ENCODE measurements at places on chromosomes 4 and X. TPM values are rescaled to one million over a fixed set of nuclear protein-coding genes. Genes with fewer than 3 reads are reported as not detected.

Gene RPS6KA6
- total RNA-seq: 0.69 TPM

Gene GPR50
- not detected for total RNA-seq

- DNase-seq: no peak
- no peaks in the 10 kb centered on the region for H3K4me1 ChIP-seq
- no peaks in the 10 kb centered on the region for H3K27me3 ChIP-seq
- H3K27ac ChIP-seq: no peak overlapping the region
- no peaks in the 10 kb centered on the region for H3K36me3 ChIP-seq
Observed at GRCh38 chrX:100328351-100328750, 81.7 kb downstream of the PCDH19 start.

- no peaks in the 10 kb centered on the region for H3K36me3 ChIP-seq
- no peak overlapping the region for H3K4me3 ChIP-seq
- H3K4me1 ChIP-seq: no peaks in the 10 kb centered on the region
- no peak for DNase-seq
- no peaks in the 10 kb centered on the region for H3K27me3 ChIP-seq
- H3K27ac ChIP-seq: no peak overlapping the region
Observed at GRCh38 chrX:111354496-111354895, 57.5 kb downstream of the DCX start.

DNA sequence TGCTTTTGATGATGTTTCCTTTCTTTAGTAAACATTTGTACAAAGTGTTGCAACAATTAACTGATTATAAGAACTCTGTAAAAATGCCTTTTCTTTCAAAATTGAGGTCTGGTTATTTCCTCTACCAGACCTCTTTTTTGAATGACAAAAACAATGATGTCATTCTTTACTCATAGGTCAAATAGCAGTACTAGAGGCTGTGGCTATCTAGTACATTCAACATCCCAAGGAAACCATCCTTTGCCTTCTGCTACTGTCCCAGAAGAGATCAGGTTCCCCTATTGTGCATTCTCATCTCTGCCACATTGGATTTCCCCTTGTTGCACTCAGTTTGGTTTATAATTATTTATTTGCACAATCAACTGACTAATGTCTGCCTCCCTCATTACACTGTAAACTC is 19.1 kb upstream of the MAD2L1 start:
- DNase-seq: no peak
- H3K4me1 ChIP-seq: no peaks in the 10 kb centered on the region
- no peaks in the 10 kb centered on the region for H3K36me3 ChIP-seq
- no peak overlapping the region for H3K4me3 ChIP-seq
- no peaks in the 10 kb centered on the region for H3K27me3 ChIP-seq
- no peak overlapping the region for H3K27ac ChIP-seq

DNA sequence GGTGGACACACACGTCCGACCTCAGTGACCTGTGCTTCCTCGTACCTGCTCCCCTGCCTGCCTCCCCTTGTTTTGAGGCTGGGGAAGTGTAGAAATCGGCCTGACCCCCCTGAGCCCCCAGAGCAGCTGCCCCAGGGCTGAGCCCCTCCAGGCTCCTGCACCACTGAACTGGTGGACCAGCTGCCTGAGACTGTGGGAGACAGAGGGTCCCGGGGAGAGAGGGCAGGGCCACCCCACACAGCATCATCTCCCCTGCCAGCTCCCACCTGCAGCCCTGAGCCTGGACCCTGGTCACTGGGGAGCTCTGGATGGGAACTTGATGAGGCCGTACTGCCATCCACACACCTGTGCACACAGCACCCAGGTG is 15.0 kb upstream of the NAT8L start:
- peaks cover 6% of the 10 kb centered on the region for H3K27me3 ChIP-seq
- no peak overlapping the region for H3K4me3 ChIP-seq
- H3K27ac ChIP-seq: no peak overlapping the region
- H3K36me3 ChIP-seq: no peaks in the 10 kb centered on the region

DNA sequence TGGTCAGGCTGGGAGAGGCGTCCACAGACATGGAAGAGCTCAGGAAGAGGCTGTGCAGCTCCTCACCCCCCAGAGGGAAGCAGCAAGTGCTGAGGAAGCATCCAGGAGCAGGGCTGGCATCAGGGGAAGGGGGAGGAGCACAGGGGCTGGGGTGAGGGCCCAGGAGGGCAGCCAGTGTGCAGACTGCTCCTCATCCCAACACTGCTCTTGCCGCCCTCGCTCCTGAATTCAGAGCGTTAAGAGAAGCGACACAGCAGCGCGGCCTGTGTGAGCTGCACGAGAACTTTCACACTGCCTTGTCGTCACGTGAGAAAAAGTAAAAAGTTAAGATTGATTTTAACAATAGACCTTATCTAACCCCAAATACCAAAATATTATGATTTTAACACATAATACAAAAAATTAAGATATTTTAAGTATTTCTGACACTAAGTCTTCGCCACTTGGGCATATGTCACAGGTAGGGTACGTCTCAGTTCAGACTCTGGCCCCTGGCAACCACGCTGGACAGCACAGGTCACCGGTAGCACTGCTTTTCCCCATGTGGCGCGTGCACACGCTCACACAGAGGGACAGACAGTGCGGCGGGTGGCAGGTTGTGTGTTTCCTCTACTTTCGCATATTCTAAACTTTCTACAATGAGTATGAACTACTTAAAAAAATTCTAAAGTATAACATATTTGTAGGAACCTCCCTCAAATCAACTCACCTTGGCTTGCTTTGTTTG is 19.7 kb downstream of the NOP14 start:
- H3K4me3 ChIP-seq: no peak overlapping the region
- H3K36me3 ChIP-seq: peaks cover 31% of the 10 kb centered on the region
- H3K27me3 ChIP-seq: no peaks in the 10 kb centered on the region
- no peak for DNase-seq
- H3K27ac ChIP-seq: no peak overlapping the region

DNA sequence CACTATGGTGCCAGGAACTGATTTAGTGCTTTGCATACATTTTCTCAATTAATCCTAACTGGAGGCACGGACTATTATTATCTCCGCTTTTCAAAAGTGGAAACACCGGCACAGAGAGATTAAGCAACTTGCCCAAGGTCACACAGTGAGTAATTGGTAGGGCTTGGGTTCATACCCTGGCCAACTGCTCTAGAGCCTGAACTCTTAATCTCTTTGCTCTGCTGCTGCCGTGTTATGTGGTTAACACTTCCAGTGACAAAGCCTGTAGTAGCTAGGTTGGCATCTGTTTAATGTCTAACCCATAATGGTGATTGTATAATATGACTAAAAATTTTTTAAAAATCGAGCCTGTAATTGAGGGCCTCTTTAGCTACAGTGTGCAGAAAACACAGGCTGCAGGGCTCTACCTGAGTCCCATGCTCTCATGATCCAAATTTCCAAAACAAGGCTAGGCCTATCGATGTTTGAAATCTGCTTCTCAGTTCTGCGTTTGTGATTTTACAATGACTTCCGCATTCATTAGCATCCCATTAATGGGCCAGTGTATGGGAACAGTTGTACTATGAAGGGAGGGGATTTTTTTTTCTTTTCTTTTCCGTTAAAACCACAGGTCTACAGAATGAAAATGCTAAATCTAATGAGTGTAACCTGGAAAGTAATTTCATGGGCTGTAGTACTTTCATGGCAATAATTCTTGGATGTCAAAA is 219.3 kb upstream of the JADE1 start:
- no peaks in the 10 kb centered on the region for H3K36me3 ChIP-seq
- no peaks in the 10 kb centered on the region for H3K4me1 ChIP-seq
- no peak for DNase-seq
- no peaks in the 10 kb centered on the region for H3K27me3 ChIP-seq

DNA sequence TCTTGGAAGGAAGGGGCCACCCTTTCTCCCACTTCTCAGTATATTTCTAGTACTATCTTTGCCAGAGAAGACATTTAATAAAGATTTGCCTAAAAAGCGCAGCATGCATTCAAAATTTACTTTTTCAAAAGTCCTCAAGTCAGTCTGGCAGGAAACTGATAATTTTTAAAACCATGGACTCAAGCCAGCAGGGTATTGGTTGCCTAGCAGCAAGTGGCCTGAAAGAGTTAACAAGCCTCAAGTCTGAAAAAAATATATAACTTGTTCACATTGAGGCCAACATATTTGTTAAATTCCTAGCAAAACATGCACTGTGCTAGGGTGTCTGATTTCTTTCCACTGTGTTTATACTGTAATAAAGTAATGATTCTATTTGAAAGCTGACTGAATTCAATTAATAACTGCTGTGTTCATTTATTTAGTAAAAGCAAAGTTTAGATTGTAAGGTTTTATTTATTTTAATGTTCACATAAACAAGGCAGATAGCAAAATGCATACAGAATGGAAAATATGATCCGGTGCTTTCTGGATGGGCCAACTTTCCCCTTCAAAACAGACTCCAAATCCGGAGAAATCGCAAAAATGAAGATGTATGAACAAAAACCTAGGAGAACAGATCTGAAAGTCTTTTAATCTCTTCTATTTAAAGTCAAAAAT is 218.5 kb upstream of the FGF13 start:
- H3K36me3 ChIP-seq: no peaks in the 10 kb centered on the region
- H3K27me3 ChIP-seq: no peaks in the 10 kb centered on the region
- no peak overlapping the region for H3K4me3 ChIP-seq
- H3K4me1 ChIP-seq: no peaks in the 10 kb centered on the region

- H3K27me3 ChIP-seq: no peaks in the 10 kb centered on the region
- H3K4me3 ChIP-seq: no peak overlapping the region
- no peaks in the 10 kb centered on the region for H3K4me1 ChIP-seq
- no peaks in the 10 kb centered on the region for H3K36me3 ChIP-seq
- DNase-seq: no peak
Observed at GRCh38 chrX:57822398-57822797, 87.9 kb downstream of the ZXDA start.

DNA sequence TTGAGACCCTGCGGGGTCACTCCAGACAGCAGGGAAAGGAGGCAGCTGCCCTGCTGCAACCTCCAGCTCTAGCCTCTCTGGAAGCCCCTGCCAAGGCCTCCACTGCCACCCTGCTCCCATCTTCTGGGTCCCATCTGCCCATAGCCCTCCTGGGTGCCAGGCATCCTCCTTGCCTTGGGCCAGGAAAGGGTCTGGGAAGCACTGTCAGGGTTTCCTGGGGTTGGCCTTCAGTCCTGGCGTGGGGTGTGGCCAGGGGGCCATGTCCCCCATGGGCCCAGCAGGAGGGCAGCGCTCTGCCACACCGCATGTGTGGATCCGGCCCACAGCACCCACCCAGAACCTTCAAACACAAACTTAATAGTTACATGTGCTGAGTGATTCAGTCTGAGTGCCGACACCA is 3.4 kb upstream of the CPLX1 start:
- H3K4me1 ChIP-seq: no peaks in the 10 kb centered on the region
- no peak overlapping the region for H3K27ac ChIP-seq
- no peak overlapping the region for H3K4me3 ChIP-seq
- DNase-seq: no peak
- H3K27me3 ChIP-seq: peaks cover 21% of the 10 kb centered on the region
- no peaks in the 10 kb centered on the region for H3K36me3 ChIP-seq

DNA sequence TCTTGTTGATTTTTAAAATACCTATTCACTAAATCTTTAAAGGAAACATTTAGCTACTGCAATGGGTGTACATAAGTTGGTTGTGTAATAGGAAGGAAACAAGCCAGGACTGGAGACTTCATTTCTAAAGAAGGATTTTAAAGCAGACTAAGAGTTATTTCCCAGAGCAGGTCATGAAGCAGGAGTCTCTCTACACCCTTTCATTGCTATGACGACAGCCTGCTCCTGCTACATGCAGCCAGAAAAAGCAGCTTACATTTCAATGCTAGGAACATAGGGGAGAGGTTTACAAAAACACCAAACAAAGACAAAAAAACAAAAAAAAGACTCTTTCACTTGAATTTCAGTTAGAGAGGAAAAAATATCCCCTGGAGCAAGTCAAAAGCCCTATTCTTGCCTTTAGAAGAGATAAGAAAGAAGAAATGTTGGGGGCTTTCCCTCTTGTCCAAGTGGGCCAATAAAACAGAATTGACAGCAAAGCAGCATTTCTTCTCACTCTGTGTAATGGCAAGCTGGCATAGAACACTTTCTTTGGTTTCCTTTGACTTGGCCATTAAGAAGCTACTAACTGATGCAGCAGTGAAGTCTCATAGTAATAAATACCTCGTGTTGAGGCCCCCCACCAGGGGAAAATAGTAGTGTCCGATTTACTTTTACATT is 3.4 kb downstream of the SPARCL1 start:
- no peak for DNase-seq
- no peaks in the 10 kb centered on the region for H3K4me1 ChIP-seq
- H3K27ac ChIP-seq: no peak overlapping the region
- no peaks in the 10 kb centered on the region for H3K36me3 ChIP-seq
- H3K4me3 ChIP-seq: no peak overlapping the region

DNA sequence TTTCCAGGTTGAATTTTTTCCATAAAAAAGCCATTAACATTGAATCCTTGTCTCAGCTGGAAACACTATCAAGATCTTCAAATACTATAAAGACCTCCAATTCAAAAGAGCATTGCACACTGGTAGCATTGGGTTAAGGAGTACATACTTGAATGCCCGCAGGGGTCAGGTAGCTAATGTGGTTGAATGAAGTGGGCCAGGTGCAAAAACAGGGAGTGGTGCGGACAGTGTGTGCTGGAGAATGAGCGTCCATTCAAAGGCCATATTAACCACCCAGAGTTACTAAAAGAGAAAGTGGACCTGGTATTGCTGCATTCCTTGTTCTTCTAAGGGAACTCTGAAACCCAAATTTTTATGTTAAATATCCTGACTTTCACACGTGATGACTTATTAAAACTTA is 91.6 kb downstream of the NYX start:
- H3K27ac ChIP-seq: no peak overlapping the region
- H3K27me3 ChIP-seq: no peaks in the 10 kb centered on the region
- H3K4me1 ChIP-seq: no peaks in the 10 kb centered on the region
- no peak for DNase-seq

All from endothelial cell of umbilical vein (primary cell).